ENCODE measurements at places on chromosomes 6 and 20. TPM values are rescaled to one million over a fixed set of nuclear protein-coding genes. Genes with fewer than 3 reads are reported as not detected.

The WFDC12 gene
- total RNA-seq = not detected

The AGER gene
- 3.7 TPM for total RNA-seq

The TPD52L1 gene
- total RNA-seq = 2.9 TPM

The TSPO2 gene
- not detected for total RNA-seq

The CLPSL2 gene
- total RNA-seq = 0.57 TPM

- no peaks in the 10 kb centered on the region for H3K27me3 ChIP-seq
- H3K36me3 ChIP-seq = peaks cover 40% of the 10 kb centered on the region
Observed at GRCh38 chr20:13788167-13788834, 3.5 kb downstream of the NDUFAF5 start.

GRCh38 chr6:82573254-82573972 is 209.8 kb downstream of the TPBG start:
- no peak overlapping the region for H3K27ac ChIP-seq
- H3K4me1 ChIP-seq = no peaks in the 10 kb centered on the region
- H3K27me3 ChIP-seq = no peaks in the 10 kb centered on the region

DNA sequence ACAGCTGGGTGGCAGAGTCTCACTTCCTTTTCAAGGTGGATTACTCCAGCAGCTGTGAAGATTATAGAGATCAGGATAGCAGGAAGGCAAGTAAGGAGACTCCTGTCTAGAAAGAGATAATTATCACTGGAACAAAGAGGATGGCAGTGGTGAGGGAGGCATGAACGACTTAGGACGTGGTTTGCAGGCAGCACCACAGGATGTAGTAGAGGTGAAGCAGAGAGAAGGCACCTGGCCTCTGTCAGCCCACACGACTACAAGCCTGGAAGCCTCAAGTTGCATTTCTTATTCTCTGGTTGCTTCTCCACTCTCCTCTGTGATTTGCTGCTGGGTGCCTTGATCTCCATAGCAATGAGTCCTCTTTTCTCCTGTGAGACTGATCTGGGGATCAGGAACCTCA is 62.7 kb downstream of the TSHZ2 start:
- peaks cover 2% of the 10 kb centered on the region for H3K27me3 ChIP-seq
- no peaks in the 10 kb centered on the region for H3K4me1 ChIP-seq
- H3K27ac ChIP-seq = no peak overlapping the region
- H3K36me3 ChIP-seq = no peaks in the 10 kb centered on the region
- H3K4me3 ChIP-seq = no peak overlapping the region
- DNase-seq = no peak

DNA sequence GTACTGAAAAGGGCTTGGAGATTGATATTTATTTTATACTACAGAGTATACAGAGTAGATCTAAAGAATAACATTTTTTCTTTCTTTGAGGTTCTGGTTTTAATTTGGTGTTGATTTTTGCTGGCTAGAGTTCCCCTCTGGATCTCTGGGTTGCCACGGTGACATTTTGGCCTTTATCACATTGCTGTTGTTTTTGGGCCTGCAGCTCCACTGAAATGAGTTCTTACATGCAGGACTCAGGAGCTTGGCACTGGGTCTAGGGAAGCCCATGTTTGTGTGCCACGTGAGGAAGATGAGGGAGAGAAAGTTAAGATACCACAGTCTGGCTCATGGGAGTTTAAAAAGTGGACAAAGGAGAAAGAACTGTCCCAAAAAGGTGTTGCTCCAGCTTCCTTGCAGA is 7.4 kb upstream of the TFAP2C start:
- no peaks in the 10 kb centered on the region for H3K36me3 ChIP-seq
- no peak overlapping the region for H3K27ac ChIP-seq
- no peaks in the 10 kb centered on the region for H3K4me1 ChIP-seq
- H3K4me3 ChIP-seq = no peak overlapping the region
- no peaks in the 10 kb centered on the region for H3K27me3 ChIP-seq
- no peak for DNase-seq

DNA sequence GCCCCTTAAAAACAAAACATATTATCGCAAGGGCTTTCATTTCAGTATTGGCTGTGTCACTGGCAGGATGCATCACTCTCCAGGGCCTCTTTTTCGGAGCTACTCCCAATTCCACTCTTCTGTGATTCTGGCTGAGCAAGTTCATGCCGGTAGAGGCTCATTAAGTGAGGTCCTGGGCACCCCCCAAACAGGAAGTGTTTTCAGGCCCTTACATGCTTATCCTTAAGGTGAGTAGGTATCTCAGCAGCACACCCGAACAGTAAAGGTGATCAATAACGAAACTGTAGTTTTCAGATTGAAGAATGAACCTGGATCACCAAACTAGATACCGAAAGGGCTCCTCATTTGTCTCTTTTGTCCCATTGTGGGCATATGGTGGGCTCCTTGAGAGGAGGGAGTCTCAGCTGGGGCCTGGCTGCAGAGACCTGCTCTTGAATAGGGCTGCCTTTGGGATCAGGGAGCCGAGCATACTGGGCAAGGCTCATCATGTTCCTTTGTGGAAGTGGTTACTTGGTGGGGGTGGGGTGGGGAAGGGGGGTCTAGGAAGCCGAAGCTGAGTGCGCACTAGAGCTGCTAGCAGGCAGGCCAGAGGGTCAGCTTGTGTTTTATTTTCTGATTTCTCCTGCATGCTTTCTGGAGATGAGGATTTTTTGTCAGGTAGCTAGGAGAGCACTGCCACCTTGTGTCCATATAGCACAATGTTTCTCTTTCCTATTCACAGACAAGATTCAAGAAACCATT is 65.2 kb downstream of the CDS2 start:
- no peaks in the 10 kb centered on the region for H3K36me3 ChIP-seq
- no peak overlapping the region for H3K27ac ChIP-seq
- DNase-seq = peak; percentile 57
- no peaks in the 10 kb centered on the region for H3K27me3 ChIP-seq
- no peak overlapping the region for H3K4me3 ChIP-seq

DNA sequence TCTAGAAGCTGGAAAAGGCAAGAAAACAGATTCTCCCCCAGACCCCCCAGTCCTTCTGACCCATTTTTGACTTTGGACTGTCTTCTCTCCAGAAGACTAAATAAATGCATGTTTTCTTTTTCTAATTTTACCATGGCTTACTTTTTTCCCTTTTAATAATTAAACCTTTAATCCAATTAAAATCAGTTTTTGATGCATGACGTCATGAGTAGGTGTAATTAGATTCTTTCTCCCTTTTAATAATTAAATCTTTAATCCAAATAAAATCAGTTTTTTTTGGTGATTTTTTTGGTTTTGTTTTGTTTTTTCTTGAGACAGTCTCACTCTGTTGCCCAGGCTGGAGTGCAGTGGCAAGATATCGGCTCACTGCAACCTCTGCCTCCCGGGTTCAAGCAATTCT is 13.2 kb upstream of the NCOA5 start:
- H3K27me3 ChIP-seq = peaks cover 17% of the 10 kb centered on the region
- no peak overlapping the region for H3K27ac ChIP-seq
- no peaks in the 10 kb centered on the region for H3K4me1 ChIP-seq
- H3K36me3 ChIP-seq = no peaks in the 10 kb centered on the region
- no peak overlapping the region for H3K4me3 ChIP-seq
- no peak for DNase-seq

GRCh38 chr6:18742406-18742805 is 355.3 kb downstream of the RNF144B start:
- no peaks in the 10 kb centered on the region for H3K36me3 ChIP-seq
- no peak overlapping the region for H3K27ac ChIP-seq
- DNase-seq = peak; percentile 56
- no peaks in the 10 kb centered on the region for H3K4me1 ChIP-seq

GRCh38 chr6:66717801-66718200 is 1010.8 kb upstream of the EYS start:
- H3K27me3 ChIP-seq = no peaks in the 10 kb centered on the region
- no peaks in the 10 kb centered on the region for H3K36me3 ChIP-seq
- no peak overlapping the region for H3K27ac ChIP-seq

DNA sequence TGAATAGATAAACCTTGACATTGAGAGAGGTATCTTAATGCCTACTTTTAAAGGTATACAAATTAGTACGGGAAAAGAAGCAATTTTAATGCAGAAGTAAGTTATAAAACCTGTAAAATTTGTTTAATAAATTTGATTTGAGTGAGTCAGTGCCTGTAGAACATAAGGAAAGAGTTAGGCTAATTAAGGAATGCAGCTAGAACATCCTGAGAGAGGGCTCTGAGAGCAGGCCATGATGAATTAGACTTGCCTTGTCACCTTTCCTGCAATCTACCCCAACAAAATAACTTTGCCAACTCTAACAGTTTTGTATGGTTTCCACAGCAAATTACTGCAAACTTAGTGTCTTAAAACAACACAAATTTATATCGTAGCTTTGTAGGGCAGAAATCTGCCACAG is 700.8 kb downstream of the RFPL4B start:
- H3K4me3 ChIP-seq = no peak overlapping the region
- H3K36me3 ChIP-seq = no peaks in the 10 kb centered on the region
- no peak for DNase-seq
- no peaks in the 10 kb centered on the region for H3K27me3 ChIP-seq
- H3K4me1 ChIP-seq = no peaks in the 10 kb centered on the region
- H3K27ac ChIP-seq = no peak overlapping the region

DNA sequence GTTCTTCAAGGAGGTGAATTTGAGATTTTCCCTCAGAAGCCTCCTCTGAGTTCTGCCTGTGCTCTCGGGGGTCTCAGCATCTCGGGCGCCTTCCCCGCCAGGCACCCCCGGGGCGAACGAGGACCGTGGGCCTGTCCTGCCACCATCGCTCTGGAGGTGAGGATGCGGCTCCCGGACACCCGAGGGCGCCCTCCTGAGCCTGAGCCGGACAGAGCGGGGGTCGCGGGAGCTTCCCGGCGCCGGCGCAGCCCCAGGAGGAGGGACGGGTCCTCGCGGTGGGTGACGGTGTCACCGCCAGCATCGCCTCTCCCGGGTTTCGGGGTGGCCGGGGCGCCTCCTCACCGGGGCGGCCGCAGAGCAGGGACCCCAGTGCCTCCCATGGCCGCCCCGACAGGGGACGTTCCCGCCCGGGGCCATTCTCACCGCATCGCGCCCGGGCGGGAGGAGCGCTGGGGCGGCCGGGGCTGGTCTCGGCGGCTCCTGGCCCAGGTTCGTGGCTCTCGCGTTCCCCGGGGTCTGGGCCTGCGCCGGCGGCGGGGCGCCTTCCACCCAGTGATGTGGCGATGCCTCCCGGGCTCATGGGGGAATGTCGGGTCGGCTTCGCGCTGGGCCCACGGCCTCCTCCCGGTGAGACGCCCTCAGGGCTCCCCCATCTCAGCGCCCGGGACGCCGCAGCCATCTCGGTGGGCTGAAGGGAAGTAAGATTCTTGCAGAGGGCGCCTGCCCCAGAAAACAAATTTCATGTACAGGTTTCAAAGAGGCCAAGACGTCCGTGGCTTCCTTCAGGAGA is 210.5 kb downstream of the ERMARD start:
- no peaks in the 10 kb centered on the region for H3K36me3 ChIP-seq
- no peak overlapping the region for H3K4me3 ChIP-seq
- no peaks in the 10 kb centered on the region for H3K4me1 ChIP-seq
- no peak for DNase-seq
- no peaks in the 10 kb centered on the region for H3K27me3 ChIP-seq
